Fibroblast of villous mesenchyme (primary cell): ENCODE measurements at places on chromosomes 1 and 21. TPM values are rescaled to one million over a fixed set of nuclear protein-coding genes. Genes with fewer than 3 reads are reported as not detected.

CBS gene
- total RNA-seq = 44.5 and 92.4 TPM in 2 replicates

- DNase-seq = no peak
Observed at GRCh38 chr1:36753451-36753850, 270.7 kb upstream of the CSF3R start.

GRCh38 chr1:39003794-39004193 lies 12.7 kb downstream of the AKIRIN1 start:
- peak; percentile 30 for DNase-seq

- DNase-seq = no peak
Observed at GRCh38 chr21:16193496-16194094, 463.8 kb downstream of the USP25 start.

GRCh38 chr1:8091691-8092090 lies 65.6 kb upstream of the ERRFI1 start:
- DNase-seq = peak; percentile 58

- DNase-seq = no peak
Observed at GRCh38 chr1:62040450-62040849, 154.2 kb upstream of the L1TD1 start.

- DNase-seq = no peak
Observed at GRCh38 chr1:228147768-228148167, 2.0 kb upstream of the GJC2 start.
